ENCODE measurements at places on chromosomes 5 and 9.
A peak's percentile ranks its signal among the peaks of the same experiment; 100 is the strongest.

- no peak for DNase-seq
Observed at GRCh38 chr5:128328446-128328845, 209.6 kb downstream of the FBN2 start.

DNA sequence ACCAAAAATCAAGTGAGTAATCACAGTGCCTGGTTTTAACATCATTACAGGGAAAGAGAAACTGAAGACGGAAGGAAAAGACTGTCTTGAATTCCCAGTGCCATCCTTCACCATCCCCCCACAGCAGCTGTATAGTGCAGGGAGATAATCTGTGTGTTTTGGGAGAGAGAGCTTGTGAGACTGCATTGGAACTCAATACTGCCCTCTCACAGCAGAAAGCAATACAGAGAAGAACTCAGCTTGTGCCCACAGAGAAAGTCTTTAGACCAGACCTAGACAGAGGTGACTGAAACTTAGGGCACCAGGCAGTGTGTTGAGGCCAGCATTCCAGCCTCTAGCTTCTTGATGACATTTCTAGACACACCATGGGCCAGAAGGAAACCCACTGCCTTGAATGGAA, 754.7 kb upstream of the CDH6 start:
- no peak for DNase-seq

DNA sequence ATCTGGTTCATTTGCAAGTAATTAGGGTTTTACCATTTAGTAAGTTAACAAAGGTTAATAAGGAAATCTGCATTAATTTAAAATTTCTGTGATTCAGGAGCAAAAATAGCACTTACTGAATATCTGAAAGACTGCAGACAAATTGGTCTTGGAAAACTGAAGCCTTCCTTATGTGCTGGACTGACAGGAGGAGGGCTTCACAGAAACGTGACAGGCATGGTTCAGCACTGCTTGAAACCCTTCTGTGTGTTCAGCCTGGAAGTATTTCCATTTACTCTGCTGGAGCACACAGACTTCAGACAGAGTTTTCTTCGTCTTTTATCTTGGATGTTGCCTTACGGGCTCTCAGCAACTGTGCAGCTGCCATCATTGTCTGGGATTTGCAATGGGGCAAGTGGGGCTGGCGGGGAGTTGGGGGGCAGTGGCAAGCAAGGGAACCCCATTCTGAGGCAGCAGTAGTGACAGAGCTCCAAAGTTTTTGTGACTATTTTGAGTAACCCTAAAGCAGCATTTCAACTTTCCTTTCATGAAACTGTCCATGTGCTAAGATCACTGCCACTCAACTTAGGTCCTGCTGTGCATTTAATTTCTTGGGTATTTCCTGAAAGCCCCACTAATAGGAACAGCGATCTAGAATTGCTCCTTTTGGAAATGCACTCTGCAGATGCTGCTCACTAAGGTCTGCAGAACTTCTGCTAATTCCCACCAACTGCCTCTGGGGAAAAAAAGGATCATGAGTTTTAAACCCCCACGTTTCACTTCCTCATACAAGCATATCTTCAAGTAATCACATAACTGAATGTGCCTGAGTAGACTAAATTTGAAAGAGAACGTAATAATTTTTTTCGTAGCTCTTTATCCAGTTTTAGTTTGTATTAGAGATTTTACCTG, 56.6 kb downstream of the KCNN2 start:
- DNase-seq, result no peak

GRCh38 chr5:42756606-42757601, at the start of gene CCDC152:
CCDC152 (plus strand) TSS chr5:42756818; CDS start chr5:42759122, 2,304 bp downstream.
- peak; percentile 54 for DNase-seq

Measured in CD4-positive, alpha-beta T cell treated with Interleukin-4 for 4 hours (primary cell).